ENCODE measurements at places on chromosomes 7 and 10.

DNA sequence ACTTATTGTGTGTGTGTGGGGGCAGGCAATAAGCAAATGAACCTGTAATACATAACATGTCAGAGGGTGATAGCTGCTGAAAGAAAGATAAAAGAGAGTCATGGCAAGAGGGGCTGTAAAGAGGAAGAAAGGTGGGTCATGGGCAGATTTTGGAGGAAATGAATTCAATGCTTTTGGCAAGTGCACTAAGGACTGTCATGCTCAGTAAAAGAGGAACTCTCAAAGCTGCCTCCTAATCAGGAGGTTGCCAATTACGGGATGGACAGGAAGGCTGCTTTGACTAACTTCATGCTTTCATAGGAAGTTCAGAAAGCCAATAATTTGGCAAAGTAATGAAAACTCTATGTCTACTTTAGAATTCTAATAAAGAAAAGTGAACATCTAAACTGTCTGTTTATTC, 401.2 kb downstream of the SH2D4B start:
- no peak for DNase-seq

- no peak for DNase-seq
Measured at GRCh38 chr10:77892021-77892739, 34.4 kb downstream of the DLG5 start.

DNA sequence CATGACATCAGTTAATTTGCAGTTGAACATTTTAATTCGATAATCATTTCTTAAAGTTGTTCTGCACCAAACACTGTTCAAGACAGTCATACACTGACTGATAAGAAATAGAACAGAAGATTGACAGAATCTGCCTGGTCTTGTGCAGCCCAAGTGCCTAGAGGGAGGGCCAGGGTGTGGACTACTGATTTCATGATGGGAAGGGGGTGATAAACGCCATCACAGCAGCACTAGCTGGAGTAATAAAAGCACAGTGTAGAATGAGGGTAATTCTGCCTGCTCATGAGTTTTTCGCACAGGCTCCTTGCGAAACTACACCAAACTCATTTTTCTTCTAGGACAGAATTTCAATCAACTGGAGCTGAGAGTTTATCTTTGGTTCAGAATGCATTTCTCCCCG, 270.1 kb downstream of the ARL4A start:
- DNase-seq: no peak

DNA sequence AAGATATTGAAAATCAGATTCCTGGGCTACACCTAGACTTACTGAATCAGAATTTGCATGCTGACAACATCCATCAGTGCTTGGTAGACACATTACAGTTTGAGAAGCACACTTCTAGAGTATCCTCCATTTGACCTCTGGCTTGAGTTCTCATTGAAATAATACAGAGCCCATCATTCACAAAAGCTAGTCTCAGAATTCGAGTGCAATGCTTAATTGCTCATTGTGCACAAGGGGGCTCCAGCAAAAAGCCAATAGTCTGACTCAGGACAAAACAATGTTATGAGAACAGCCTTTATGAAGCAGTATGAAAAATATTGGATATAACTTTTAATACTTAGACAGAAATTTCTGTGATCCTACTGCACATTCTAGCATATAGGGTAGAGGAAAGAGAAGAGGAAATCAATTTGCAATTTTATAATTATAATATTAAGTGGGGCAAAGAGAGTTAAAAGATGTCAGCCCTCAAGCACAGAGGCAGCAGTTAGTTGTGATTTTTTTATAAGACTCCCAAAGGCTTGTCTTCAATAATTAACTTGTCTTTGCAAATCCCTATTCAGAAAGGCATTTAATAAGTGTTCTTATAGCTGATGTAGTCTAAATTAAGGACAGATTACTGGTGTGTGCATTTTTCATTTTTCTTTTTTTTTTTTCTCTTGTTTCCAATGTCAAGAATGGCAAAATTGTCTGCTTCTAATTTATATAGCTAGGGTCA, 105.8 kb upstream of the ANK3 start:
- no peak for DNase-seq

DNA sequence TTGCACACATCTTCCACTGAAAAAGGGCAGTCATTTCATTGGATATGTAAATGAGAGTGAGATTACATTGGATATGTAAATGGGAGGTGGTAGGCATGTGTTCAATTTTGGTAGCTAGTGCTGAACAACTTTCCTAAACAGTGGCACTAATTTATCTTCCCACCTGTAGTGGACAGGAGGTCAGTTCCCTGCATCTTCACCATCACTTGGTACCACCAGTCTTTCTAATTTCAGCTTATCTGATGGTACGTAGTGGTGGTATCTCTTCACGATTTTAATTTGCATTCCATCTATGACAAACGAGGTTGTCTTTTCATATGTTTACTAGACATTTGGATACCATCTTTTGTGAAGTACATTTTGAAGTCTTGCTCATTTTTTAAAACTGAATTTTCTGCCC, 58.1 kb downstream of the PFKFB3 start:
- no peak for DNase-seq

Measured in activated CD4-positive, alpha-beta T cell treated with anti-CD3 and anti-CD28 coated beads, Interleukin-10, Interleukin-2, amounts not matched to agents 100 ng/mL and 50 ng/mL, durations not matched to agents 16 hours and 8 hours (primary cell).